Stimulated activated CD8-positive, alpha-beta memory T cell treated with anti-CD3 and anti-CD28 coated beads, Interleukin-7, amount 100 ng/mL, for 1 hour (primary cell): ENCODE measurements at places on chromosomes 4 and X.

- DNase-seq = no peak
Observed at GRCh38 chr4:149574971-149575370, 240.7 kb downstream of the IQCM start.

DNA sequence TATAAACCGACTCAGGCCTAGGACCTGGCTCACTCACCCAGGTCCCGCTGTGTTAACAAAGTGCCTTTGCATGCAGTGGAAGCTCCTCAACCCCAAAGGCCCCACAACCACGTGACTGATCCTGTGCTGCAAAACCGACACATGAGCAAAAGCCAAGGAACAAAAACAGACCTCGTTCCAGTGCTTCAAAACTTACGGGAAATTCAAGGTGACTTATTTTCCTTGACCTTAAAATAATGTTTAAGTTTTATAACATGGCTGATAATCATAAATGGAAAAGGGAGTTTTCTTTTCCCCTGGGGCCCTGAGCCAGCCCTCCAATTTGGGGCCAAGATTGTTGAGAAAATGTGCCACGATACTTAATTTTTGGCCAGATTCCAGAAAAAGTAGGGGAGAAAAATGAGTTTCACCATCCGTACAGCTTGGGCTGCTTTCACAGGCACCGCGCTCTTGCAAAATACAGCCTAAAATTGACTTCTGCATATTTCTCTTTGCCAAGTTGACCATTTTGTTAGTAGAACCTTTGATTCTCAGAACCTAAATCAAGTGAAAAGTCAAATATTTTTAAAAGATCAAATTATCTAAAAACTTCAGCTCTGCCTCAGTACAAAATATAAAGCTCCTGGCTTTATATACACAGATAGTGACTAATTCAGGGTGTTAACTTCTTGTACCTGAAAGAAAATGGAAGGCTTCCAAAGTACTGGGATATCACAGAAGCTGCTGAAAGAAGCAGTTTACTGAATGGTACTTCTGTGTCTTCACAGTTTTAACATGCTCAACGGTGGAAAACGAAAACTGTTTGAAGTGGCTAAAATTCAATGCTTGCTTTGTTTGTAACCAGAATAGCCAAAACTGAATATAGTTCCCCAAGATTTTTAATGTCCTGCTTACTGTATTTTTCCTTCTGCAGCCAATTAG lies 93.8 kb downstream of the APBB2 start:
- no peak for DNase-seq

GRCh38 chrX:629230-630006 lies 1.2 kb upstream of the SHOX start:
- DNase-seq = no peak

GRCh38 chr4:182062936-182063335 lies 180.3 kb upstream of the TENM3 start:
- no peak for DNase-seq

DNA sequence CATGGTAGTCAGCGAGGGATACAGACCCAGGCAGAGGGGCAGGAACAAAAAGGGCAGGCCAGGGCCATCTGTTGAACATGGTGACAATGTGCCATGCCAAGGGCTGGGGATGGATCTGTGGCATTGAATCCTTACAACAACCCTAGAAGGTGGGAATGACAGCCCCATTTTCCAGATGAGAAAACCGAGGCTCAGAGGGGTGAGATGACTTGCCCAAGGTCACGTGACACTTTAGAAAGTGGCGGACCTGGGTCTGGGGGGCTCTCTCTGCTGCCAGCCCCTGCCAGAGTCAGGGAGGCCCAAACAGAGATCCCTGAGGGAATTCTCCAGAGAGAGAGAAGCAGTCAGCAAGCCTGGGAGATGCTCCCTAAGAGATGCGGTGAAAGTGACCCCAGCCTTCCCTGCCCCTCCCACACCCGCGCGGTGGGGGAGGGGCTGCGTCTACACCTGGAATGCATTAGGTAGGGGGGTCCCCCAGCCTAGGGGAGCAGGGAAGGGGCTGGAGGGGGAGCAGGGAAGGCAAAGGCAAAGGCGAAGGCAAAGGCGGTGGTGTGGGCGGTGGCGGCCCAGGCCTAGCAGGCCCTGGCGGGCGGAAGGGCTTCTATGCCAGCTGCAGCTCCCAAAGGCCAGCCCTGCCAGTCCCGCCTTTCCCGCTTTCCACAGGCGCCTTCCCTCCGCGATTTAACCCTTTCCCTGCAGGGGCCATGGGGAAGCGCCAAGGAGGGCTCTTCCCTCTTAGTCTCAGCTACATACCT lies 13.0 kb downstream of the FGD1 start:
- DNase-seq = no peak

DNA sequence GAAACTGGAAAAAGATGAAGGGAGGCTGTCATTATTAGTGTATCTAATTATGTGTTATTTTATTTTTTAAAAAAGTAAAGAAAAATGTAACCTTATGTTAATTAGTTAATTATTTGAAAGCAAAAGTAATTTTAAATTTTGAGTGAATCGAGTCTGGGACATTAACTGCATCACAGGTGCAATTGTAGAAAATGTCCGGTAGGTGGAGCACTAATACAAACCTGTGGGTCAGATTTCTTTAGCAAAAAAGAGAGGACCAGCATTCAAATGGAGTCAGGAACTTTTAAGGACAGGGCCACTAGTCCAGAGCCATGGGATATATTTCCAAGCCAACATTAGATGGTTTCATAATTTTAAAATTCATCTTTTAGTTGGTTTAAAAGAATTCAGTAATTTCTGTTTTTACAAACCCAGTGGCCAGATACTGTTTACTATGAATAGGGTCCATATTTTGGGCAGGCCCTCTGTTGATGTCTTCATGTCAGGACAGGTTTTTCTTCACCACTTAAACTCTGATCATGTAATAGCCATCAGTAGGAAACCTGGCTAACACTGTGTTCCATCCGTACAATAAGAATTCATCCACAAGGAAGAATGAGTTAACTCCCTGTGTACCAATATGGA lies 27.2 kb downstream of the BST1 start:
- peak; percentile 2 for DNase-seq

DNA sequence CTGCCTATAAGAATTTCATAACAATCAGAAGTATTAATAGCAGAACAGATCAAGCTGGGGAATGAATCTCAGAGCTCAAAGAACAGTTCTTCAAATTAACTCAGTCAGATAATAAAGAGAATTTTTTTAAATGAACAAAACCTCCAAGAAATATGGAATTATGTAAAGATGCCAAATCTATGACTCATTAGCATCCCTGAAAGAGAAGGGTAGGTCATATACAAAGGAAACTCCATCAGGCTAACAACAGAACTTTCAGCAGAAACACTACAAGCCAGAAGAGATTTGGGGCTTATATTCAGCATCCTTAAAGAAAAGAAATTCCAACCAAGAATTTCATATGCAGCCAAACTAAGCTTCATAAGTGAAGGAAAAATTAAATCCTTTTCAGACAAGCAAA lies 28.6 kb downstream of the CBR4 start:
- DNase-seq = no peak

DNA sequence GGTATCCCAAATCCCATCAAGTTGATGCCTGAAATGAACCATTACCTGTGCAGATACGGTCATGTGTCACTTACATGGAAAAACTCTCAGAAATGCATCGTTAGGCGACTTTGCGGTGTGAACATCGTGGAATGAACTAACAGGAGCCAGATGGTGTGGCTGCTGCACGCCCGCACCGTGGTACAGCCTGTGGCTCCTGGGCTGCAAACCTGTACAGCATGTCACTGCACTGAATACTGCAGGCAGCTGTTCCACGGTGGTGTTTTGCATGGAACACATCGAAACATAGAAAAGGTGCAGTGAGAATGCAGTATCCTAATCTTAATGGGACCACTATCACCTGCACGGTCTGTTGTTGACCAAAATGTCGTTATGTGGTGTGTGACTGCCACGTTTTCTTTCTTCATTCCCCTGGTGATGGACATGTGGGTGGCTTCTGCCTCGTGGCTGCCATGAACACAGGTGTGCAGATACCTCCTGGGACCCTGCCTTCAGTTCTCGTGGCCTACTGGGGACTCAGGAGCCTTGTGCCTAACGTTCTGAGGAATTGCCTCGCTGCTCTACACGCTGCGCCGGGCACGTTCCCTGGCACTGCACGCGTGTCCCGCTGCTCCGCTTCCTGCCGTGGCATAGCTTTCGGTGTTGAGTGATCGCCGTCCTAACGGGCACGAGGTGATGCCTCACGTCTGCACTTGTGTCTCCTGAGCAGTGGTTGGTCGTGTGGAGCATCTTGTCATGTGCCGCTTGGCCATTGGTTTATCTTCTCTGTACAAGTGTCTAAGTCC lies 18.5 kb downstream of the MAEA start:
- DNase-seq = no peak

- DNase-seq = no peak
Observed at GRCh38 chr4:47855350-47855749, 17.5 kb upstream of the CORIN start.

- no peak for DNase-seq
Observed at GRCh38 chr4:55132775-55133174, 7.4 kb upstream of the KDR start.

DNA sequence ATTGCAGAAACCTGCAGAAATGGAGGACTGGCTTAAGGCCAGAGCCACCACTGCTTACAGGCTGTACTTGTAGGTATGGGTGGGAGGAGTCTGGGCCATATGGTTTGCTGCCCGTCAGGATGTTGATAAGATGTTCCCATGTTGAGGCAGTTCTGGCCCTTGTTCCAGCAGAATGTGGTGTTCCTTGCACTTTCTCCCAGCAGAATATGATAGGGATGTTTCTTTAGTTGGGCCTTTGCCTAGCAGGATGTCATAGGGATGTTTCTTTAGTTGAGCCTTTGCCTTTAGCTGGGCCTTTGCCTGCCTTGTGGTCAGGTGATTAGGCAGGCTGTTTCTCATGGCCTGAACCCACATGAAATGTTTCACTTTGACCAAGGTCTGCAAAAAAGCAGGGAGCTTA lies 139.1 kb upstream of the PAQR3 start:
- DNase-seq = no peak

- DNase-seq = no peak
Observed at GRCh38 chr4:109079731-109080130, 222.7 kb downstream of the COL25A1 start.

DNA sequence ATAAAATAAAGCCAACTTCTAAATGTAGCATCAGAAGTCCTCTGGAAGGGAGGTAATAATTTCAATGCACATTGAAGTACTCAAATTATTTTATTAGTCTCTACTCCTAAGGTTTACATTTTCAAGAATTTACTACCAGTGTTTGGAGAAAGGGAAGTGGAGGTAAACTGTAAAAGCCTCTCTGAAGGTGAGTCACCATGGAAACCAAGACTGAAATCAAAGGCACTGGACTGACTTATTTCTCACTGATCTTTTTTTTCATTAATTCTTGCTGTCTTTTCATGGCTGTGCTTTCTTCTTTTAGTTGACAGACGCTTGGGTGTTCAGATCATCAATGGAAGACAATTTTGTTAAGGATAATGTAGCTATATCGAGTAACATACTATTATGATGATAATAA lies 9.7 kb downstream of the SLC39A8 start:
- no peak for DNase-seq

DNA sequence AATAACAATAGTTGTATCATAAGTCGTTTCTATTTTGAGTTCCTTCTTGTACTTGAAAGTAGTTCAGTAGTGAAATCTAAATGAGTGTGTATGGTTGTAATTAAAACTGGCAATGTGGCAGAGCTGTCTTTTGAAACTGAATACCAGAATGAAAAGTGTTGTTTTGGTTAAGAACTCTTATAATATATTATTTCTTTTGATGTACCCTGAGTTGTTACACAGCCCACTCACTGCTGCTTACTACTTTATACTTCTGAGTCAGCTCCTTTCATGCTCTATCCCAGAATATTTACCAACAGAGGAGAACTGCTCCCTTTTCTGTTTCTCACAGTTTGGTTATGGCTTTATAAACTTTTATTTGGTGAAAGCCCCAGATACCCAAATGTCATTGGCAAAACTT lies 28.8 kb downstream of the FAM199X start:
- no peak for DNase-seq

GRCh38 chrX:47629419-47630200 lies at the start of gene CFP:
Gene CFP, minus strand, starts transcription at chrX:47629930. Its CDS starts 86 bp downstream, at chrX:47629844.
- no peak for DNase-seq

- no peak for DNase-seq
Observed at GRCh38 chrX:73766431-73766795, 203.4 kb downstream of the CHIC1 start.

GRCh38 chr4:182286035-182286434 lies 42.8 kb downstream of the TENM3 start:
- no peak for DNase-seq

- no peak for DNase-seq
Observed at GRCh38 chr4:14177987-14178386, 550.5 kb upstream of the BOD1L1 start.

- no peak for DNase-seq
Observed at GRCh38 chr4:10456260-10456594, 999 bp downstream of the ZNF518B start.
